ENCODE measurements at places on chromosomes 3 and 15.

GRCh38 chr3:129598000-129598381 is 8.5 kb downstream of the PLXND1 start:
- no peak for DNase-seq

GRCh38 chr3:194121891-194122631 is 13.9 kb upstream of the HES1 start:
- DNase-seq = no peak

- no peak for DNase-seq
These were observed 123.1 kb downstream of the RYR3 start for GRCh38 chr15:33433821-33434220.

- no peak for DNase-seq
These were observed 438 bp downstream of the SHOX2 start for GRCh38 chr3:158105710-158106253.

DNA sequence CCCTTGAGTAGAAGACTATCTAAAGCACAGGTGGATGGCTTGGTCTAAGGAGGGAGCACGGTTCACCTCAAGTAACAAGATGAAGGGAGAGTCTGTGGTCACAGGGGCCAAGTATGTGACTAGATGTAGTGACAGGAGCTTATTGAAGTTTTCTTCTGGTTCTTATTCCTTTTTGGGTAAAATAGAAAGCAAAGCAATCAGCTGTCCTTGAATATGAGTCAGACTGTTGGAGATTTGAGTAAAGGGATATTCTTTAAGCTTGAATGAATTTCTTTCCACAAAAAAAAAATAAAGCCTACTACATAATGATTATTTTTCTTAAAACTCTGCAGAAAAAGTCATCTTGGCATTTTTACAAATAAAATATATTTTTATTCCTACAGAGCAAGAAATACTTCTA is 1.5 kb upstream of the CNTN6 start:
- no peak for DNase-seq

GRCh38 chr3:159322322-159322939 is 520.6 kb downstream of the MFSD1 start:
- DNase-seq = no peak

GRCh38 chr15:35663956-35664355 is 118.0 kb upstream of the DPH6 start:
- DNase-seq = no peak

DNA sequence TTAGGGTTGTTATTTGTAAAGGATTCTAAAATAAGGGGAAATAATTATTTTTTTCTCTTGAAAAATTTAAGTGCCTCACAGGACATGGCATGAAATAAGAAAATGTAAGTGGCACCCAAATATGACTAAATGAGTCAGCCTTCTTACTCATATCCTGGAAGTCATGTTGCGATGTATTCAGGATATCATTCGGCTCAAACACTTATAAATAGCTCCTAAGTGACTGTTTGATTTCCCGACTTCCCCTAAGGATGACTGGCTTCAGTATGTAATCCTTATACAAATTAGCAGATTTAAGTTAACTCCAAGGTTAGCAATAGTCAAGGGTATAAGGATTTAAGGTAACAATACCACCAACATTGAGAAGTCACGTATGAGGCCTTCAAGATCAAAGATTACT is 57.3 kb upstream of the OSTN start:
- DNase-seq = no peak

- no peak for DNase-seq
These were observed 34.5 kb downstream of the RASGRP1 start for GRCh38 chr15:38530113-38530512.

- no peak for DNase-seq
These were observed 80.1 kb downstream of the EOMES start for GRCh38 chr3:27641888-27642601.

GRCh38 chr3:39519103-39519502 is 51.6 kb downstream of the MOBP start:
- DNase-seq = no peak

GRCh38 chr3:178750639-178751300 is 214.5 kb downstream of the KCNMB2 start:
- no peak for DNase-seq

- DNase-seq = no peak
These were observed 463.5 kb upstream of the RASGRP1 start for GRCh38 chr15:39028069-39028468.

DNA sequence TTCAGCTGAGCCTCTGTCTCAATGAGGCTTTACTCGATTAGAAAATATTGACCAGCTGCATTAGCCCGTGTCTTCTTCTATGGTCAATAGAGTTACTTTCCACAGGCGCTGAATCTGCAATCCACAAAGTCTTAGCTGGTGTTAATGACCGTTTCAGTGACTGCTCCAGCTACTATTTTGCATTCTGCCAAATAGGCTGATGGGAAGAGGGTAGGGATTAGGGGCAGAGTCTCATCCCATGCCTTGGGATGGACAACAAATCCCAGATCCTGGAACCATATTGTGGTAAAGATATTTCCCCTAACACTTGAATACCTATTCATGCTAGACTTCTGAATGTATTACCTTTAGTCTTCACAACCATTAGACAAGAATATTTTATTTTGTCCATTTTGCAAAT is 29.5 kb upstream of the MAGI1 start:
- no peak for DNase-seq

DNA sequence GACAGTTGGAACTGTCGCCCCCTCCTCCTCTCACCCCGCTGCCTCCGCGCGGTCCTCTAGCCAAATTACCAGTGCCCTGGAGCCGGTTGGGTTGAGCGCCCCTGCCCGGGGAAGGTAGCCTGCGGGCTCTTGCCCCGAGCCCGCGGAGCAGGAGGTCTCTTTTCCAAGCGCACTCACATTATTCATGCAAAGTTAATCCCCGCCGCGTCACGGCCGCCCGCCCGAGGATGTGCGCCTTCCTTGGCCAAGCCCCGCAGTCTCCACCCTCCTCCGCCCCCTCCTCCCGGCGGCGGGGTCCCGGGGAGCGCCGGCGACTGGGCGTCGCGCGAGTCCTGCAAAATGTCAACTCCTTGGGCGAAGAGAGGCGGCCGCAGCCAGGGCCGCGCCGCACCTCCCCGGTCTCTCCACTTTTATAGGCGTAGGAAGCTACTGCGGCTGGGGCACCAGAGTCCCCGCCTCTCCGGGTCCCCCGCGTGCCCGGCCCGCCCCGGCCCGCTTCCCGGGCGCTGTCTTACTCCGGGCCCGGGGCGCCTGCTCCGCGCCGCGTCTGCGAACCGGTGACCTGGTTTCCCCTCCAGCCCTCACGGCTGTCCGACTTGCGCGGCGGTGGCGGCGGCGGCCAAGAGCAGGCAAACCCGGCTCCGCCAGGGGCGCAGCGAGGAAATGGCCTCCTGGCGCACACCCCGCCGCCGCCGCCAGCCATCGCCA is at the start of gene THRB:
TSS of gene THRB (minus strand) at position 233 of the 708 bp plus-strand sequence.
- no peak for DNase-seq

- no peak for DNase-seq
These were observed 242.1 kb upstream of the CTDSPL start for GRCh38 chr3:37619568-37619967.

DNA sequence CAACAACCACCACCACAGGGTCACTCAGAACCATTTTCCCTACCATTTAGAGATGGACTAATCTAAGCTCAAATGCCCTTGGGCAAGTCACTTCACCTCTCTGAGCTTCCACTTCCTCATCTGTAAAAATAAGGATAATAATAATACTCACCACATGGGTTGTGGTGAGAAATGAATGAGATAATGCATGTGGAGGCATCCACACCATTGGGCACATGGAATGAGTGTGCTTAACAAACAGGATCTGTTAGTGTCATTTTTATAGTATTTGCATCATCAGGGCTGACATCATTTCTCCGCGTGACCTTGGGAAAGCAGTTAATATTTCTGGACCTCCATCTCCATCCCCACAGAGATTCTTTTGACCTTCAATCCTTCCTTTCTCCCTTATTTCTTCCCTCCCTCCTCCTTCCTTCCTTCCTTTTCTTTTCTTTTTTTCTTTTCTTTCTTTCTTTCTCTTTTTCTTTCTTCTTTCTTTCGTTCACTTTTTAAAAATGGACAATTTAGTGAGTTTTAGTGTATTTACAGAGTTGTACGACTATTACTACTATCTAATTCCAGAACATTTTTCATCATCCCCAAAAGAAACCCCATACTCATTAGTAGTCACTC is 7.7 kb upstream of the RFT1 start:
- DNase-seq = no peak

DNA sequence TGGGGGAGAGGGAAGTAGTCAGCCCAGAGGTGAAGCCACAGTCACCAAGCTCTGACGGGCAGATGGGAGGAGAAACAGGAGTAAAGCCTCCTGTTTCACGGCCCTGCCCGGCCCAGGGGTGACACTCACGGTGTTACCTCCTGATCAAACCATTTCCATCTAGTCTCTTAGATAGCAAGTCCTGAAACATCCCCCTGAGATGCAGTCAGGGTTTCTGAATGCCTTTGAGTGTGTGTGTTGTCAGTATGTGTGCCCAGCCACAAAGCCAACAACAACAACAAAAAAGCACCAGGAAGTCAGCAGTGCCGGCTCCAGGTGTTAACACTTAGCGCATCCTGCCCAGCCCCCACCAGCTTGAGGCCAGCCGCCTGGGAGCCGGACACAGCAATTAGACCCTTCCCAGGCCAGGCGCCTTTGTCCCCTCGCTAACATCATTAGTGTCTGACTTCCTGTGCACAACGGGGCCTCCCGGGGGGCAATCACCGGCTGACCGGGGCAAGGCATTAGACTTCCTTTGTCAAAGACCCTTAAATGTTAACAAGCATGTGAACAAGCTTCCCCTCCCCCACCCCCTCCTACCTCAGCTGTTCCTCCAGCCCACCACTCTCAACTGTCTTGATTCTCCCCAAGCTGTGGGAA is 34.5 kb downstream of the IL17RD start:
- DNase-seq = no peak

DNA sequence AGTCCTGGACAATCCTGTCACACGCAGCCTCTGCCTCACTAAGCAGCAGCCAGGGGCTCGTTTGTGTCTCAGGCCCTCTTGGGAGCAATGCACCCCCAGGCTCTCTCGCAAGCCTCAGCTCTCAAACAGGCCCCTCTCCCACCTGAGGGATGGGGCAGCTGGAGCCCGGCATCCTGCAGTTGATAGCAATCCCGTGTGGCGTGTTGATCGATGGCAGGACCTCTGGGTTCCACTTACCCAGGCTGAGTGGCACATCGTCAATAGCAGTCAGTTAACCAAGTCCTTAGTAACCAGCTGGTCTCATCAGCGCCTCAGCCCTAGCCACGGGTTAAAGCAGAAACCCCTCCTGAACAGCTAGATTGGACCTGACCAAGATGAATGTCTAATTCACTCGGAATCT is 36.5 kb upstream of the PLXNA1 start:
- DNase-seq = no peak

DNA sequence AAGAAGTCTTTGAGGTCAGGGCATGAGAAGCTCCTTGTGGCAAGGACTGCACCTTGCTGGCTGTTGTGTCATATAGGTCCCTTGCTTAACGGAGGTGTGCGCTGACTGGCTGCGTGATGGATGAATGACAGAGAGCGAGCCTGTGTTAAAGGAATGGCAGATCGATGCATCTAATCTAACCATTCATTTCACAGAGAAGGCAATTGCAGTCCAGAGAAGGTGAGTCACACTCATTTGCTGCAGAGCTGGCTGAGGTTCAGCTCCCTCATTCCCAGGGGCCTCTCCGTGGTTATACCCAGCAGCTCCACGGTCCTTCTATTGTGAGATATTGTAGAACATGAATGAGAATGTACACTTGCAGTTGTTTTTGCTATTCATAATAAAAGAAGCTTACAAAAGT is 289.3 kb downstream of the EPHB1 start:
- no peak for DNase-seq

- no peak for DNase-seq
These were observed 377.7 kb upstream of the GOLIM4 start for GRCh38 chr3:168473334-168473890.

GRCh38 chr3:194744826-194745225 is 59.1 kb downstream of the FAM43A start:
- DNase-seq = no peak

DNA sequence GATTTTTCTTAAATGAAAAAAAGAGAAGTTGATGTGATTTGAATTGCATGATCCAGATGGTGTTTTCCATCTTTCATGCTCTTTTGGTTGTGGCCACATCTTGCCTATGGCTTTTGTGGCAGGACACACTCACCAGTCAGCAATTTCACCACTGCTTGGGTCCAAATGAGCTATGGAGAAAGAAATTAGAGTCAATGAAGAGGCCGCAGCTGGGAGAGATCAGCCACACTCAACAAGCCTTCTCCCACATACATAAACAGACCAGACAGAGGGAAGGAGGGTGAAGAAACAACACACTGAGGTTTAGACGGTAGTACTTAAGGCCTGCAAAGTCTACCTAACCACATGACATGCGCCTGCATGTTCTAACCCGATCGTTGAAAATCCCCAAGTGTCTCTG is 110.7 kb upstream of the CDIN1 start:
- DNase-seq = no peak

GRCh38 chr3:58884453-58884852 is 165.4 kb downstream of the CFAP20DC start:
- DNase-seq = no peak

GRCh38 chr3:150170852-150171520 is 200.3 kb upstream of the PFN2 start:
- DNase-seq = no peak

DNA sequence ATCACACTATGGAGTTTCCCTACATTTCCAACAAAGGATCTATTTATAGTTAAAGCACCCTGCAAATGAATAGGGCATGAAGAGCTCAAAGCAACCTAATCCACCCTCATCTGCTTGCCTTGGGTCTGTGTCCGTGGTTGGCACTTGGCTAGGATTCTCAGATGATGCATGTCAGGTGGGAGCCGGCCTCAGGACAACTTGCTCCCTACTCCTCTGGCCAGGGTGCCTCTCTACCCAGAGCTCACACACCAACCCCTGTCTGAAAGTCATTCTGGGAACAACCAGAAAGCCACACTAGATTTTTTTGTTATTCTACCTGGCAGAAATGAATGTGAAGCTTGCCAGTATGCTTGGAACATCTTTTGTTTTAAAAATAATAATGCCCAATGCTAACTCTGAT is 13.2 kb downstream of the ARHGEF3 start:
- DNase-seq = no peak

- no peak for DNase-seq
These were observed 79.8 kb downstream of the SHQ1 start for GRCh38 chr3:72768481-72768880.

GRCh38 chr3:166889241-166889640 is 490.9 kb downstream of the ZBBX start:
- no peak for DNase-seq

DNA sequence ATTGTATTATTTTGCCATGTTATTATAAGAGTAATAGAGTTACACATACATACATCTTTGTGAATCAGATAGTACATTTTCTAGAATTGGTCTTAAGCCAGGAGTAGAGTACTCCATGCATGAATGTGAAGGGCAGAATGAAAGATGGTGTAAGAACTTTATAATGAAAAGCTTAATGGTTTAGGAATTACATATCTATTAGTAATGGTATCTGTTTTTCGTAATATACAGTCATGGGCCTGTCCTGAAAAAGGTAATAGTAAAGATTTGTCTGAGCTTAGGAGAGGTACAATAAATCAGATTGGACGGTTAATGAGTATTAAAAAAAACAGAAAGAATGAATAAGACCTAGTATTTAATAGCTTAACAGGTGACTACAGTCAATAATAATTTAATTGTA is 118.2 kb upstream of the PRTG start:
- DNase-seq = no peak

Data from activated T-helper 1 cell treated with anti-CD3 and anti-CD28 coated beads, Interleukin-2, amount 50 U/mL, for 16 hours (primary cell).